Activated T-helper 1 cell treated with anti-CD3 and anti-CD28 coated beads, Interleukin-2, amount 50 U/mL, for 16 hours (primary cell): ENCODE measurements at places on chromosomes 16 and 17.

DNA sequence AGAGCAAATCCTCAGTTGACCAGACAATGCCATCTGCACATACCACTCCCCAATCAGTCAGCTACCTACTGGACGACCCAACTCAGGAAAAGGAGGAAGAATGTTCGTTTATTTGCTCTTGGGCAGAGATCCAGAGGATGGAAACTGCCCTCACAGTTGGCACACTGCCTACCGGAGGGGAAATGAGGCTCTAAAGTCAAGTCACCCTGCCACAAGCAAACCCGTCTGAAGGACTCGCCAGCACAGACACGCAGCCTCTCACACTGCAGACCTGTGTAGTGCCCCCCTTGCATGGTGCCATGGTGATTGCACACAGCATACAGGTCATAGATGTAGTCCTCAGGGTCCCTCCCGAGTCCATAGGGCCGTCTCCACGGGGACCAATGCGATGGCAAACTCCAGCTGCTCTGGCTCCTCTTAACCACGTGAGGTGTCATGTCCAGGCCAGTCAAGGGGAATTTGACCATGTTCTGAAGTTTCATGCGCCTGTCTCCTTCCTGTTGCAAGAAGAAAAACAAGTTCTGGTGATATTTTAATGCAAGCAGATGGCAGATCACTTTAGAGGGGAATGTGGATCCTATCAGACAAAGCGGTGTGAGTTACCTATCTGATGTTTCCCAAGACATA lies 69.5 kb downstream of the USP31 start:
- DNase-seq: no peak

- no peak for DNase-seq
Observed at GRCh38 chr17:55770196-55770870, 19.5 kb downstream of the PCTP start.

DNA sequence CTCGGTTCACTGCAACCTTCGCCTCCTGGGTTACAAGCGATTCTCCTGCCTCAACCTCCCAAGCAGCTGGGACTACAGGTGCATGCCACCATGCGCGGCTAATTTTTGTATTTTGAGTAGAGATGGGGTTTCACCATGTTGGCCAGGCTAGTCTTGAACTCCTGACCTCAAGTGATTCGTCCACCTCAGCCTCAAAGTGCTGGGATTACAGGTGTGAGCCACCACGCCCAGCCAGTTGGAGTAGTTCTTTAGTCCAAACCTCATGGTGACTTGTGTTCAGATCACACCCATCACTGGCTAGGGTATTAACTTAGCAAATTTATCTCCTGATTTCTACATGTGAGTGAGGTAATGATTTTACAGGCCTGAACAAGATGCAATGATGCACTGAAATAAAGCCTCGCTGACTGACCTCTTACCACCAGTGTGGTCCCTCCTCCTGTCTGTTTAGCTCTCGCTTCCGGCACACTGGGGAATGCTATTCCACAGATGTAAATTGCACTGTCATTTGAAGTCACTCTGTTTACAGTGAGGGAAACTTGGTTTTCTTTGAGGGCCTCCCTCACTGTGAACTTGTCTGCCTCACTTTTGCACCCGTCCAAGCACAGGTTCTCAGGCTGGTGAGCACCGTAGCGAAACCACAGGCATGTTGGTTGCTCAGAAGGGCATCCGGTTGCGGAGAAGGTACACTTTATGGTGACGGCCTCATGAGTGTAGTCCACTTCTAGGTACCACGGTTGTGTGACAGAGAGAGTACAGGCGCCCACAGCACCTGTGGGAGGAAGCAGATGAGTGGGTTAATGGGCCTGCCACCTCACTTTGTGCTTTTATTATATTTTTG lies 5.5 kb downstream of the IGSF6 start:
- DNase-seq: peak; percentile 57

DNA sequence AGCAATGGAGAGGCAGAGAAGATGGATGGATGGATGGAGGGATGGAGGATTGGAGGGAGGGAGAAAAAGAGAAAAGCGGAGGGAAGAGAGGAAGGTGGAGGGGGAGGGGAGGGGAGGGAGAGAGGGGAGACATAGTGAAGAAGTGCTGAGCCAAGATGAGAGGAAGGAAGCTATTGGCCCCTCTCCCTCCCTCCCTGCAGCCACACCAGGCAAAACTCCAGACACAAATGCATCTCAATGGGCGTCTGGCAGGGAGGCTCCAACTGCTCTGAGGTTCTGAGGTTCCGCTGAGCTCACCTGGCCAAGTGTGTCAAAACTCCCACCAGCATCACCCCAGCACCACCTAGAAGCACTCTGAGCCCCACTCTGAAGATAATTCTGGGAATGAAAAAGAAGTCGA lies 26.9 kb upstream of the PHB1 start:
- DNase-seq: no peak

- DNase-seq: no peak
Observed at GRCh38 chr17:73338050-73338521, 26.3 kb upstream of the CDC42EP4 start.

DNA sequence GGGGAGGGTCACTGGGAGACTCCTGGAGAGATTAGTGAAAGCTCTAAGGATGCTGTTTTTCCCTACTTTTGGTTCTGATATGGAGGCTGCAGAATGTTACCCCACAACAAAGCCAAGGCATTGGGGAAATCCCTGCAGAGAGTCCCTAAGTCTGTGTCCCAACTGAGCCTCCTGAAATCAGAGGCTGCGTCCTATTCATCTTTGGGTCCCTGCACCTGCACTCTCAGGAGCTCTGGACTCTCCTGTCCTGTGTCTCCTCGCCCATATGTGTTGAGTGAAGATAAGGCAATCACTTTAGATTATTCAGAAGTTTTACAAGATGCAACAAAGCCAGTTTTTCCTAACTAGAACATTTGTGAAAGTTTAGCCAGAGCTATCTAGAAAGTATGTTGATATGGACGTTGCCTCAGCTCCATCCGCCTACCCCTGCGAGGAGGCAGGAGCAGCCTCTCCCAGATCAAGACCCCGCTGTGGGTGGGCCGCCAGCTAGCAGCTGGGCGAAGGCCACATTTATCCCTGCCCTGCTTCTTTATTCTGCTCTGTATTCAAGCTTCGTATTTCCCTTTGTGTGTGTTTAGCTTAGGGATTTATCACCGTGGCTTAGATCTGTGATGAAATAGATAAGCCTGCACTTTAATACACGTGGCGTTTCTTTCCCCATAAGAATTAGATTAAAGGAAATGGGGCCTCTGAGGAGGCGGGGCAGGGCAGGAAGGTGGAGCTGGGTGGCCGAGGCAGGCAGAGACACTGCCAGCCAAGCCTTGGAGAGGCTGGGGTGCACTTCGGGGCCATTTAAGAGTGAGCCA lies 37.4 kb downstream of the SHISA6 start:
- no peak for DNase-seq

DNA sequence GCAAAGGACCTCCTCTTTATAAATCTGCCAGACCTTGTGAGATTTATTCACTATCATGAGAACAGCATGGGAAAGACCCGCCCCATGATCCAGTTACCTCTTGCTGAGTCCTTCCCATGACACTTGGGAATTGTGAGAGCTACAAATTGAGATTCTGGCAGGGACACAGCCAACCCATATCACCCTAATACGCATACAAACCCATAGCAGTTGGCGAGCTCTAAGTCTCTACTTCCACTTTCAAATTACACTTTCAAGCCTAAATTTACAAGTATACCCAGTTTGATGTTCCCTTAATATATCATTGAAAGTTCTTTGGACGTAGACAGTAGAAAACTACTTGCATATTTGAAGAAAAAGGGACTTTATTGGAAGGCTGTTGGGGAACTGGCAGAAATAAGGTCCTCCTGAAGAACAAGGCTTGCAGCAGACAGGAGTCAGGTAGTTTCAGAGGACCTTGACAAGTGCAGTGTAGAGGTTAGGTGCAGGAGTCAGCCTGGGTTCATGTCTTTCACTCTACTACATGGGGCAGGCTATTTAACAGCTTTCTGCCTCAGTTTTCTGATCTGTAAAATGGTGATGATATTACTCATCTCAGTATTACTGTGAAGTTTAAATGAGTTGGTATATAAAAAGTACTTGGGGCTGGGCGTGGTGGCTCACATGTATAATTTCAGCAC lies 107.9 kb upstream of the EEF2KMT start:
- no peak for DNase-seq

GRCh38 chr17:44749076-44749979 lies 9.5 kb upstream of the ADAM11 start:
- no peak for DNase-seq

DNA sequence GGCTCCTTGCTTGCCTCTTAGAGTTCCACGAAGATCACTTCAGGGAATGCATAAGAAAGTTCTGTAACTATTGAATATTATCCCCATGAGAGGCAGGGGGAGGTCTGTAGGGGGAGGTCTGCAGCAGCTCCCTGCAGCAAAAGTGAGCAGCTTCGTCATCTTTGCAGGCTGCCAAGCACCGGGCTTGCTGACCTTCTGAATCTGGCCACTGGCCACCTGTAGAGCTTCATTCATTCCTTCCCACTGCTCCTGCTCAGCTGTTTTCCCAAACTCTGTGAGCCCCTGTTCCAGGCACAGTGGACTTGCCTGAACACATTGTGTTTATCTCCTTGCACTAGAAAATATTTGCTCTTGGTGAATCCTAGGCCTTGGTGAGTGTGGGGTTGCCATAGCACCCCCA lies 443.3 kb downstream of the HAPSTR1 start:
- DNase-seq: no peak

GRCh38 chr17:36600465-36600864 lies 918 bp upstream of the MRM1 start:
- DNase-seq: no peak

- no peak for DNase-seq
Observed at GRCh38 chr17:69143151-69143550, 1.5 kb upstream of the ABCA6 start.

- no peak for DNase-seq
Observed at GRCh38 chr17:61149862-61150362, 249.7 kb upstream of the TBX2 start.

DNA sequence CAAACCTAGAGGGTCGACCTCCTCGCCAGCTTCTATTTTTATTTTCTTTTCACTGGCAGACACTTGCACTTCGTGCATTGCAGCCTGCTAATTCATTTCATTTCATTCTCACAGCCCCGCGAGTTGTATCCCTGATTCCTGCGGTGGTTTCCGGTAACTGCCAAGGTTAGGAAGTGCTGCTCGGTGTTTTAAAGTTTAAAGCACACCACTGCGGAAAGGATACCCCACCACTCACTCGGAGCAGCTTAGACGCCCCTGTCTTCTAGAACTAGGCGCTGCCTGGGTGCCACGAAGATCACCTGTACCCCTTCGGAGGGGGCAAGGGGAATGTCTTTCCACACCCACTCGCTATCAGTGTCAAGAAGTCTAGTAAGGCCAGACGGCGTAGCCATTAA lies 509 bp downstream of the CNEP1R1 start:
- no peak for DNase-seq

GRCh38 chr17:57210224-57210553 lies 46.1 kb upstream of the MSI2 start:
- DNase-seq: no peak

- no peak for DNase-seq
Observed at GRCh38 chr17:58710948-58711552, 18.6 kb downstream of the RAD51C start.

GRCh38 chr16:10937068-10937859 lies 5.0 kb downstream of the DEXI start:
- DNase-seq: no peak

DNA sequence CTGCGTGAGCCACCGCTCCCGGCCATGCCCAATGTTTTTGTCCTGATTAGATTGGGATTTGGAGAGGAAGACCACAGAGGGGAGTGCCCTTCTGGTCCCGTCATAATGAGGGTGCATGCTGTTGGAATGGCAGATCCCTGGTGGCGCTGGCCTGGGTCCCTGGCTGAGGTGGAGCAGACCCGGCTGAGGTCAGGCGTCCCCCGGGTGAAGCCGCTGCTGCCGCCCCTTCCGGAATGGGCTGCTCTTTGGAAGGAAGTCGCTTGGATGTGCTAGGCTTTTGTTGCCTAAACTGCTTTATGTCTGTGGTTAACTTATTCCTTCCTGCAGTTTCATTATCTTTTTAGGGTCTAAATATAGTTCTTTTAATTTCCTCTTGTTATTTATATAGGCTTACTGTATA lies 120.3 kb upstream of the CHMP6 start:
- DNase-seq: no peak

DNA sequence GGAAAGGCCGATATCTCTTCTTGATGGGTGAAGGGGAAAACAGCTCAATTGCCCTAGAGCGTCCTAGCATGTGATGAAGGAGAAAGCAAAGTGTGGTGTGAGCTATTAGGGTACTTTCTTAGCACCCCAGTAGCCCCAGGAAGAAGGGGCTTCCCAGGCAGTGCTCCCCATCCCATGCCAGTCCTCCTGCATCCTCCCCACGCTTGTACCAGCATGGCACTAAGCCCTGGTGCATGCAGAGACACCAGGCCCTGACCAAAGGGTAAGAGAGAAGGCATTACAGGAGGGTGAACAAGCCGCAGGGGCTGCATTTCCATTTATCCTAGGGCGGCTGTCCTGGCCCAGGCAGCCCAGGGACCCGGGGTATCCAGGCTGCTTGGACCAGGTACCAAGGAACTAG lies 3.1 kb downstream of the CYB561 start:
- DNase-seq: no peak

DNA sequence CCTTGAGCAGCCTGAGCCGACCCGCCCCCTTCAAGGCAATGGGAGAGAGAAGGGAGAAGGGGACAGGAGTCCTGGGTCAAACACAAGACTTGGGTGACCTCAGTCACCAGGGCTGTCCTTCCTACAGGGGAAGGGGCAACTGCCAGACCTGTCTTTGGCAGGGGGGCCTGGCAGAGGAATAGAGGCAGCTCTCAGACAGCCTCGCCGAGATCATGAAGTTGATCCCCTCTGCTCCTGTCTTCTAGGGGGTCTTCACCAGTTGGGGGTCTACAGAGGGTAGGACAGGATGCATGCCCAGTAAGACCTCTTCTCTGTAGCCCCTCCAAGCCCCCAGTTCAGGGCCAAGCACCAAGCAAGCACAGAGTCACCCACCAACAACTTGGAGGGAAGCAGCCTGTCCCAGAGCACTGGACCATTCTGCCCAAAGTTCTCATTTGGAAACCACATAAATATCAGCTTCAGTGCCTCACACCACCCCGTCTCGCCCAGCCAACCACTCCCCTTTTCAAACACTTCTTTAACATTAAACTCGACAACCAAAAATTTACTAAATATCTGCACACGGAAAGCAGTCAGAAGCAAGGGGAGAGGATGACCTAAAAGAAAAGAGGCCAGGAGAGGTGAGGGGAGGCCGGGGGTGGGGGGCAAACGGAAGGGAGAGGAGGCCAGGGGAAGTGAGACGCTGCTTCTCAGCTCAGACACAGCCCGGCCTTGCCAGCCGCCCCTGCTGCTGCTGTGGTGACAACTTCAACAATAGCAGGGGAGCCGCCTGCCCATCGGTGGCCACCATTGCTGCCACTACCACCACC lies 7.7 kb downstream of the DOK4 start:
- no peak for DNase-seq

GRCh38 chr17:60089096-60089806 lies 10.5 kb upstream of the HEATR6 start:
- no peak for DNase-seq

DNA sequence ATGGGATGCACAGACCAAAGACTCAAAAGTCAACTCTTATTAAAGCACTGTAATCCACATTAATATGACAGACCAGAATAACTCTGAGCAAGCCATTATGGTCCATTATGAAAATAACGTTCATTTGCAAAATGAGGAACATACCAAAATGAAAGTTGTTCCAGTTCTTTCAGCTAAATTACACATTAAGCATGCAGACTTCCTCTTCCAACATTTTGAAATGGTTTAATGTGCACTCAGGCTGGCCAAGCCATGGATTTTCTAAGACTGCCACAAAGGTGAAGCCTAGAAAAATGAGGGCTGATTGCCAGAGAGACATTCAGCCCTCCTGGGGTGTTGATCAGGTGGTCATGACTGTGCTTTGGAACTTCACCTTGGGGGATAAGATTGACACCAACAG lies 56.7 kb upstream of the NOG start:
- no peak for DNase-seq
